ENCODE measurements at places on chromosomes 3 and 15.

DNA sequence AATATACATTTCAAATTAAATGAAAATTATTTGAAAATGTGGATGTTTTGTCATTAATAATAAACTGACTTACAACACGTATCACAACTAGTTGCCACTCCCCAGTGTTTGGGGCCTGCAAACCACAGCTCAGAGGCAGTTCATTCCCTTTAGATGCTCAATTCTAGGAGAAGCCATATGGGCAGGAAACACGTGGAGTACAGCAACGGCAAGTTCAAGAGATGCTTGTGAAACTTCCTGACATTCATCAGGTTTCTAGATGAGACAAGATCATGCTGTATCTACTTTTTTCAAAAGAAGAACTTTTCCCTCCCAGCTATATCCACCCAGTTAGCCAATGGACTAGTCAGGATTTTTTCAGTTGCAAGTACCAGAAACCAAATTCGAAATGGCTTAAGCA, 17.6 kb upstream of the PLA2G4D start:
- no peak for DNase-seq

GRCh38 chr3:140530603-140531002, 147.3 kb upstream of the TRIM42 start:
- no peak for DNase-seq

DNA sequence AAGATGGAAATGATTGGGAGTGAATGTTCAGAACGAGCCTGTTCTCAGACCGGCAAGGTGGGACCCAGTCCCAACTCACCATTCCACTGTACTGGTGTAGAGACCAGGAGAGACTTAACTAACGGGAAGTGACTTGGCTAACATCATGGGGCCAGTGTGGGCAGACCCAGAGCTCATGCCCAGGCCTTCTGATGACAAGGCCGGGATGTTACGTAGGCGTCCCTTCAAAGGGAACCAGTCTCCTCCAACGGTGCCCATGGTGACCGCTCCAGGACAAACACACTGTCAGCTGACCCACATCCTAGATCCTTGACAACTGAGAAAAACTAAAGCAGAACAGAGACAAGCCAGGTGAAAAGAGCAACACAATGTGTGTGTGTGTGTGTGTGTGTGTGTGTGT, 128.4 kb upstream of the HACD2 start:
- DNase-seq, result no peak

- DNase-seq, result peak; percentile 42
Measured at GRCh38 chr3:40476478-40477470, at the start of gene ZNF619. ZNF619 (plus strand) TSS chr3:40477122; CDS start chr3:40477980, 858 bp downstream.

GRCh38 chr15:76449455-76449854, 112.9 kb downstream of the ISL2 start:
- DNase-seq, result no peak

Data from activated CD4-positive, alpha-beta T cell treated with anti-CD3 and anti-CD28 coated beads, Interleukin-2, amount 50 U/mL, for 4 hours (primary cell).